Muscle of leg (tissue), 16 donors: ENCODE measurements at places on chromosomes 5 and 9.

DNA sequence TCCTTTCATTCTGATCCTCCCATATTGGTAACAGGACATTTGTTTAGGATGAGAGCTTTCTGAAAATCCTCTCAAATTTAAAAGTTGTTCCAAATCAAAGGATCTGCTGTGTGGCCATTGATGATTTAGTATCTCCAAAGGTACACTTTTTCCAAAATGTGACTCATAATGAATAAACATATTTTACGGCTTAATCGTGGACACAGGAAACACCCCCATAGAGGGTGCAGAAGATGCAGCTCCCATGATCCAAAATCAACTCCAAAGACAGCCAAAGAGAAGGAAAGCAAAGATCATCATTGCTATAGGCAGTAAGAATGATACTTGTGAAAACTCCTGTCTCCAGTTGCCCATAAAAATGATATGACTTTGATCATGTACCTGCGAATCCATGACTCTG, 239.7 kb downstream of the PIK3R1 start:
- DNase-seq = no peak
- no peaks in the 10 kb centered on the region for H3K36me3 ChIP-seq
- no peaks in the 10 kb centered on the region for H3K27me3 ChIP-seq

DNA sequence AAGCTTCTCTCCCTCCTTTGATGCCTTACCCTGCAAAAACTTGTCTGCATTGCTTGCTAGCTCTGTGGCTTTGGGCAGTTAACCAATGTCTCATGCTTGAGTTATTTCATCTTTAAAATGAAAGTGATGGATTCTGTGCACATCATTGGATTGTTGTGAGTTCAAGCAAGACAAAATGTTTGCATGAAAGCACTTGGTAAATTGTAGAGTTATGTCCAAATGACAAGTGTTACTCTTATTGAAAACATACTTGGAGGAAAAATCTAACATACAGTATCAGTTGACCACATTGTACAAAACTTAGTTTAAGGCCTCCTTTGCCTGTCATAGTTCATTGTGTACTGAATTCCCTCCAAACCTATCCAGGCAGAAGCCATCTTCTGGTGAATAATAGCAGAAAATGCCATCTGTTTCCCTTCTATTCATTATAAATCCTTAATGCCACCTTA, 30.0 kb downstream of the TGFBR1 start:
- H3K27ac ChIP-seq = no peak overlapping the region
- H3K27me3 ChIP-seq = no peaks in the 10 kb centered on the region
- H3K4me3 ChIP-seq = no peak overlapping the region
- no peaks in the 10 kb centered on the region for H3K36me3 ChIP-seq
- peaks cover 2% of the 10 kb centered on the region for H3K4me1 ChIP-seq

DNA sequence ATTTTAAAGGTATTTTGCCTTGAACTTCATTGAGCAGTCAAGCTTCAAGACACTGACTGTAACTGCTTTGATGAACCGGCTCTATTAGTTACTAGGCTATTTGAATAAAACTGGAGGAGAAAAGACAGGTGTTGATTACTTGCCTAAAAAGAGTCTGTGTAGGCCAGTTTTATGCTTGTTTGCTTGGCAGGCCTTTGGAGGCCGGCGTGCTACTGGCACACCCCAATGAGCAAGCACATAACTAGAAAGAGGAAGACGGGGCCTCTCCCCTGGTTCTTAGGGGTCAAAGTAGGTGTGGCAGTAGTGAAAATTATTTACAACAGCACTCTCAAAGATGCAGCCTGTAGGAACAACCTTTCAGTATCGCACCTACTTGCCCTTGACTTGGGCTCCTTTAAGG, 2.1 kb upstream of the ZFR start:
- H3K27ac ChIP-seq = no peak overlapping the region
- no peaks in the 10 kb centered on the region for H3K27me3 ChIP-seq
- no peak overlapping the region for H3K4me3 ChIP-seq
- peak; percentile 33 for DNase-seq

GRCh38 chr5:179128976-179129375, 68.8 kb downstream of the ZNF354C start:
- H3K4me3 ChIP-seq = no peak overlapping the region
- peak overlapping the region; percentile 15 for H3K27ac ChIP-seq
- peaks cover 2% of the 10 kb centered on the region for H3K36me3 ChIP-seq
- no peak for DNase-seq
